T-cell (primary cell): ENCODE measurements at places on chromosomes 2 and 18.

GRCh38 chr2:133235968-133236367 is 332.3 kb downstream of the NCKAP5 start:
- no peak for DNase-seq

DNA sequence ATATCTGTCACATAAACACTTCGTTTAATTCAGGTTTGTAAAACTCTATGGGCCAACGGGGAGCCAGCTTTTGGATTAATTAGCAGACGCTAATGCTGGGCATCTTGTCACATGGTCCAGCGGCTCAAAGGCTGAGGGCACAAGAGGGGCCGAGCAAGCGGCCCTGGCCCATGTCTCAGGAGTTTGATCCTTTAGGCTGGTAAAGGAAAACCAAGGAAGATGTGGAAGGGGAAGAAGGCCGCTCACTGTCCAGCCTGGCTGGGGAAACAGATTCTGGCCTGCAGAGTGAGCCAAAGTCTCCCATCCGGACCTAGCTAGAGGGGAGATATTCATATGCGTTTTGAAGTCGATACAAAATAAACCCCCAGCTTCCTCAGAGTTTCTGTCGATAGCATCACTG is 248.6 kb upstream of the SIX2 start:
- DNase-seq, result no peak

- no peak for DNase-seq
Observed at GRCh38 chr18:35142275-35142615, 98.6 kb upstream of the ZNF397 start.

DNA sequence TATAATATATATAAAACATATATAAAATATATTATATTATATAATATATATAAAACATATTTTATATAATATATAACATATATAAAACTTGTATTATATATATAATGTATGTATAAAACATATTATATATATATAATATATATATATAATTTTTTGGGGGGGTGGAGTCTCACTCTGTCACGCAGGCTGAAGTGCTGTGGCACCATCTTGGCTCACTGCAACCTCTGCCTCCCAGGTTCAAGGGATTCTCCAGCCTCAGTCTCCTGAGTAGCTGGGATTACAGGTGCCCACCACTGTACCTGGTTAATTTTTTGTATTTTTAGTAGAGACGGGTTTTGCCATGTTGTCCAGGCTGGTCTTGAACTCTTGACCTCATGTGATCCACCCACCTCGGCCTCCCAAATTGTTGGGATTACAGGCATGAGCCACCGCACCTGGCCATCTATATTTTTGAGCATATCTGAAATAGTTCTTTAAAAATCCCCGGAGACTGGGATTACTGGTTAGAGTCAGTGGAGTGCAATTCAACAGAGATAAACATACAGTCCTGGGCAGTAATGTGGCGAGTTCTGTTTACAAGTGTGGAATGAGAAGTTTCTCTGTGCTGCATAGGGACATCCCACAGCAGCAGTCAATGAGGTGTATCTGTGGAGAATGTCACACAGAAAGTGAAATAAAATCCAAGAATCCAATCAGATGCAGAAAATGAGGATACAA is 208.4 kb downstream of the MYCN start:
- DNase-seq, result no peak

- no peak for DNase-seq
Observed at GRCh38 chr2:105820691-105821090, 76.0 kb downstream of the NCK2 start.

DNA sequence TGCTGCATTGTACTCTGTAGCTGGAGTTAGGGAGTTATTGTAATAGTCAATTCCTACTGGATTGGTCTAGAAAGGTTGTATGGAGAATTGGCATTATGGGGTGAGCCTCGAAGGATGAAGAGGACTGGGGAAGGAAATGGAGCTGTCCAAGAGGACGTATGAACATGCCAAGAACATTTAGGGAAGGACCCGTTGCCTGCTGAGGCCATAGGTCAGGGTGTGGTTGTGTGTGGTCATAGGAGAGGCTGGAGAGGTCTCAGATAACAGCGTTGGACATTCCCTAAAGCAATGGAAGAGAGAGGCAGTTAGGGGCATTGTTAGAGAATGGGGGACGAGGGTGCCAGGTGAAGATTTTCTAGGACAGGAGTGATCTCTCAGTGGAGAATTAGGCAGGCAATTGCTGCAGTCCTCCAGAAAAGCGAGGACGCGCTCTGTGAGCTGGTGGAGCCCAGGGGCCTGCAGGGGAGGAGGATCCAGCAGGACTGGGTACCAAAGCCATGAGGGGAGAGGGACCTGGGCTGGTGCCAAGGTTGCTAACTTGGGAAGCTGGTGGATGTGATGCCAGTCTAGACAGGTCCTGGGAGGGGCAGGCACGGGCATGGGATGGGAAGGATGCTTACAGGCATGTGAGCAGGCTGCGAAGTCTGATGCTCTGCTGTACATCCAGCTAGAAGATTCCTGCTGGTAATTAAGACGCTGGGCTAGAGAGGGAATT is 9.4 kb upstream of the PSD4 start:
- DNase-seq, result no peak

DNA sequence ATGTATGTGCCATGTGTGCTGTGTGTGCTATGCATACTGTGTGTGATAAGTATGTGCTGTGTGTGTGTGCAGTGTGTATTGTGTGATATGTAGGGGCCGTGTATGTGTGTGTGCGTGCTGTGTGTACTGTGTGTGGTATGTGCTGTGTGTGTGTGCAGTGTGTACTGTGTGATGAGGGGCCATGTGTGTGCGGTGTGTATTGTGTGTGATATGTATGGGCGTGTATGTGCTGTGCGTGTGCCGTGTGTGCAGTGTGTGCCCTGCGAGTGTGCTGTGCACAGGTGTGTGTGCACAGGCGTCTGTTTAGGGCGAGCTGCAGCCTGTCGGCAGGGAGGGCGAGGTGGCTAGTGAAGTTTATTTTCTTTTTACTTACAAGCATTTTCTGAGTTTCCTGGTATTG is 16.1 kb downstream of the SNORC start:
- no peak for DNase-seq

DNA sequence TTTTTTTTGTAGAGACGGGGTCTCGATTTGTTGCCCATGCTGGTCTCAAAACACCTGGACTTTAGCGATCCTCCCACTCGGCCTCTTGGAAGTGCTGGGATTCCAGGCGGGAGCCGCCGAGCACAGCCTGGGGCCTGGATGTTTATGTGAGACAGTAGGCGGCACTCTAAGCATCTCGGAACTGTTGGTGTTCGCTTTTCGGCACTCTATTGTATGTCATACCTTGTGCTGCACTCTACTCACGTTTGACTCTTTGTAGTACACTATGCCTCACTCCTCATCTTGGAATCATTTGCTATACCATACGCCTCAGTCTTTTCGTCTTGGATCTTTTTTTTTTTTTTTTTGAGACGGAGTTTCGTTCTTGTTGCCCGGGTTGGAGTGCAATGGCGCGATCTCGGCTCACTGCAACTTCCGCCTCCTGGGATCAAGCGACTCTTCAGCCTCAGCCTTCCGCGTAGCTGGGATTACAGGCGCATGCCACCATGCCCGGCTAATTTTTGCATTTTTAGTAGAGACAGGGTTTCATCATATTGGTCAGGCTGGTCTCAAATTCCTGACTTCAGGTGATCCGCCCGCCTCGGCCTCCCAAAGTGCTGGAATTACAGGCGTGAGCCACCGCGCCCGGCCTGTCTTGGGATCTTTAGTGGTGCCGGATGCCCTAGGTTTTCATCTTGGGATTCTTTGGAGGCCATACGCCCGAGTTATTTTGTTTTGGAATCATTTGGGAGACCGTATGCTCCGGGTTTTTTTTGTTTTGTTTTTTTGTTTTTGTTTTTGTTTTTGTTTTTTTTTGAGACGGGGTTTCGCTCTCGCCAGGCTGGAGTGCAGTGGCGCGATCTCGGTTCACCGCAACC is 24.2 kb upstream of the ZDBF2 start:
- DNase-seq, result no peak

GRCh38 chr2:203535784-203536585 is 884 bp upstream of the RAPH1 start:
- no peak for DNase-seq

- peak; percentile 76 for DNase-seq
Observed at GRCh38 chr2:95121407-95122196, at the start of gene MRPS5. MRPS5 (minus strand) TSS chr2:95121808; CDS start chr2:95121791, 17 bp downstream.

DNA sequence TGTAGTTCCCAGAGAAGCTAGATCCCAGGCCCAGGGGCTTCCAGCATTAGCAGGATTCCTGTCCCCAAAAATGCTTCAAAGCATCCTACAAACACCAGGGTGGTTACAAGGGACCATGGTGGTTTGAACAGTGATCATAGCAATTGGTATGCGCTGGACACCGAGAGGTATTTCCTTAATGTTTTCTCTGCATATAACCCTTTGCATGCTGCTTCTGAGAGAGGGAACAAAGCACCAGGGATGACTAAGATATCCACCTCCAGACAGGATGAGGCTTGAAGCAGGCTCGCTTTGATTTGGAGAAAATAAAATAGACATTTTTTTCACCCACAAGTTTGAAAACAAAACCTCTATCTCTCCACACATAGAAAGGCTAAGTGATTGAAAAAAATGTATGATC is 50.5 kb upstream of the TSPYL6 start:
- no peak for DNase-seq

GRCh38 chr2:46368401-46368800 is 71.2 kb downstream of the EPAS1 start:
- DNase-seq, result no peak

DNA sequence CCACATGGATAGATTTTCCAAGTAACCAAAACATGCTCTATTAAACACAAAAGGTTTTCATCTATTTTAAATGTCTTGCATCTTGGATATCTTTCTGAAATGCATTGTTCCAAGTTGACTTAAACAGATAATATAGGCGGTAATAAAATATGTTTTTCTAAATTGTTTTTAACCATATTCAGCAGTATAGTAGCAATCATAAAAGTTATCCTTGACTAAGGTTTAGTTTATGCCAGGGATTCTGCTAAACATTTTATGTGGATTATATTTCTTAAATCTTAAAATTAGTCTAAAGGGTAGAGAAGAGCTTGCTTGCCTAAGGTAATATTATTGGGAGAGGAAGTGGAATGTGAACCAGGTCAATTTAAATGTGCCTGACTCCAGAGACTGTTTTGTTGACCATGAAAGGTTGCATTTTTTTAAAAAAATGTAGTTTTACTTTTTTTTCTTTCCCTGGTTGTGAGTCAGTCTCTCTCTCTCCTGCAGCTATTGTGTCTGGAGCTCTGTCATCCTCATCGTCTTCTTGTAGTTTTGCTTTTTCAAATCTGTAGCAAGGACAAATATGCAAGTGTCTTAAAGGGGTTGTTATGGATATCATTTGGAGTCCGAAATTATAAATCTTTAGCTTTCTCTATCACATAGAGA is 309.1 kb upstream of the COL3A1 start:
- DNase-seq, result no peak

DNA sequence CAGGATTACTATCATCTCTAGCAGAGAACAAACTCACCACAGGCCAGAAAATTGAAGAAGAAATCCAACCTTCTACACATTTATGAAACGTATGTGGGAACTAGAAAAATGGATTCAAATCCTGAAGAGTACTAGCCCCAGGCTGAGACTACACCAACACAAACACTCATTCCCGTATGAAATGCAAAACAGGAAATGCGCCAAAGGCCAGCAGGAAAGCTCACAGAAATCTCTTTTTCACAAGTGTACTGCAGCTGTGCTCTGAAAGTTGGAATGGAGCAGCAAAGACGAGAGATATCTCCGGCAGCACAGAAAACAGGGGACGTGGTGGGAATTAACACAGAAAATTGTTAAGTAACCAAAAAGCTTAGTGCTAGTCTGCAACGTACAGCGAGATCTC is 913.5 kb downstream of the TDRD15 start:
- DNase-seq, result no peak

DNA sequence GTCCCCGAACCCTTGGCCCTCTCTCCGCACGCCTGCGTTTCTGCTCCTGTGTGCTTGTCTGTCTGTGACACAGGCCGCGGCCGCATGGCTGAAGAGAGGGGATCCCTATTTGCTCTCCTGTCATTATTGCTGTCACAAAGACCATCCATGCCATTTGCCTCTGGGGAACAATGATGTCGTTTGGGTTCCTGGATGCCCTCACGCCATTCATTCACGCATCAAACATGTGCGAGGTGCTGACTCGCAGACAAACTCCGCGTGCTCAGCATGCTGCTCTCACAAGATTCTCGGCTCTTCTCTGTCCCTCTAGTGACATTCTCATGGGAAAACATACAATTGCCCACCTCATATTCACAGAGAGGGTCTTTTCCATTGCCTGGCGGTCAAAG is 67.8 kb downstream of the ASB1 start:
- no peak for DNase-seq

DNA sequence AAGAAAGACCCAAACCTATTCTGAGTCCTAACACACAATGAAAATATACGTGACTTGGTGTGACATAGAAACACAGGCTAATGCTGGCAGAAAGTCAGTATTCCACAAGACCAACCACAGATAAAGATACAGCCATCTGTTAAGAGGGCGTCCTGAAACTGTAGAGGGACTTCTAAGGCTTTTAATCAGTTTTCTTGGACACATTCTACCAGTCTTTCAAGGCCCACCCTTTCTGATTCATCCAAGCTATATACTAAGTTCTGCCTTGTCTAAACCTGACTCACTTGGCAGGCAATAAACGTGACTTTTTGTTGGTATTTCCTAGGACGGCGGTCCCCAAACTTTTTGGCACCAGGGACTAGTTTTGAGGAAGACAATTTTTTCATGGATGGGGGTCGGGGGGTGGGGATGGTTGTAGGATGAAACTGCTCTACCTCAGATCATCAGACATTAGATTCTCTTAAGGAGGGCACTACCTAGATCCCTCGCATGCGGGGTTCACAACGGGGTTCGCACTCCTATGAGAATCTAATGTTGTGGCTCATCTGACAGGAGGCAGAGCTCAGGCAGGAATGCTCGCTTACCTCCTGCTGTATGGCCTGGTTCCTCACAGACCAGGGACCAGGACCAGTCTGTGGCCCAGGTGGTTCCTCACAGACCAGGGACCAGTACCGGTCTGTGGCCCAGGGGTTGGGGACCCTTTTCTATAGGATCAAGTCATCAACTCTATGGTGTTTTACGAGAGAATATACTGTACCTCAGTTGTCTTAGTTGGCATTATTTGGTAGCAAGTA is 61.4 kb downstream of the SP3 start:
- no peak for DNase-seq

GRCh38 chr2:86275384-86275799 is 62.0 kb downstream of the REEP1 start:
- DNase-seq, result no peak

DNA sequence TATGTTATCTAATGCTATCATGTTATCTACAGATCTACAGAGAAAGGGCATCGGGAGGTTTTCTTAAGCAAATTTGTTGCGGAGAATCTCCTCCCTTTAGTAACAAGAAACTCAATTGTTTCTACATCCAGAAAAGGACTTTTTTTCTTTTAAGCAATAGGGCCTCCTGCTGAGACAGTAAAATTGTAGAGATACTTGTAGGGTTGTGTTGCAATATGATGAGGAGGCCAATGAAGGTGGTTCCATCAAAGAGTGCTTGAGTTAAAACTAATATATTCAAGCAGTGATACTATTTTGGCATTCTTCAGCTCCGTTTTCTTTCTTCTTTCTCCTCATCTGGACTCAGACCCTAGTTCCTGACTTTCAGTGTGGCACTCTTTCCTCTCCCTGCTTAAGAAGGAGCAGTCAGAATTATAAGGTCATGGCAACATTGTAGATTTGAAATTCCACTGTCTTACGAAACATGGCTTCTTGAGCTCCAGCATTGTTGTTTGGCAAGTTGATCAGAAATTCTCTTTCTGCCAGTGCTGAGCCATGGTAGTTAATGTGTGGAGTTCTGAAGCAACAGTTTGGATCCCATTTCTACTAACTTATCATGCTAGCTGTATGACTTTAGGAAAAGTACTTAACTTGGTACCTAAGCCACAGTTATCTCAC is 202.0 kb upstream of the SLC14A2 start:
- DNase-seq, result no peak
